ENCODE measurements at places on chromosomes 11 and 22.

GRCh38 chr11:122229078-122229477, 113.1 kb upstream of the BLID start:
- DNase-seq = no peak

GRCh38 chr11:13694115-13694514, 25.6 kb downstream of the FAR1 start:
- DNase-seq = no peak

DNA sequence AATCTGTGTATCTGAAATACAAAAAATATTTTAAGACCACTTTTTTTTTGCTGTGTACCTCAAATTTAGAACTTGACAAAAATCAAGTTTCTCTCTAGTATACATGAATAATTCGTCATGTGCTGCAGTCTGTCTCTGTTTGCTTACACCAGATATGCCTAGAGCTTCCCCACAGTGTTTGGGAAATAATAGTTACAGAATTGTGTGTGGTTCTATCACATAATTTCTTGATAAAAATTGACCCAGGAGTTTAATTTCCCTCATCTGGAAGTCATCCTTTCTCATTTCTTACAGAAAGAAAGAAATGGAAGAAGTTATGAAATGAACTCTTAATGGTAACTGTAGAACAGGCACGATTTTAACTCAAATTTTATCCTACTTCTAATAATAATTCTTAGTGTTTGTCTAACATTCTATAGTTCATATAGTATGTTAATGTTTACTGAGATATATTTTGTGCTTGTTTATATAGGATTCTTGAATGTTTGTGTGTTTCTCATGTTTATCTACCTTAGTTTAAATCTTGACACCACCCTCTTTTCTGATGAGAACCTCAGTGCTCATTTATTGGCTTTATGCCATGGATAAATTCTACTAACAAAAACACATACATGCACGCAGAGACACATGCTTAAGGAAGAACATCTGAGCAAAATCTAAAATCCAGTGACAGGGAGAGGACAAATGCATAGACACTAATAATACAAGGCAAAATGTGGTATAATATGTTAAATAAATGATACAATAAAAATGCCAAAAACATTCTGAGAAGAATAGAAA, 61.4 kb upstream of the CTSC start:
- no peak for DNase-seq

- DNase-seq = no peak
Measured at GRCh38 chr11:95994329-95994728, 70.4 kb upstream of the MTMR2 start.

DNA sequence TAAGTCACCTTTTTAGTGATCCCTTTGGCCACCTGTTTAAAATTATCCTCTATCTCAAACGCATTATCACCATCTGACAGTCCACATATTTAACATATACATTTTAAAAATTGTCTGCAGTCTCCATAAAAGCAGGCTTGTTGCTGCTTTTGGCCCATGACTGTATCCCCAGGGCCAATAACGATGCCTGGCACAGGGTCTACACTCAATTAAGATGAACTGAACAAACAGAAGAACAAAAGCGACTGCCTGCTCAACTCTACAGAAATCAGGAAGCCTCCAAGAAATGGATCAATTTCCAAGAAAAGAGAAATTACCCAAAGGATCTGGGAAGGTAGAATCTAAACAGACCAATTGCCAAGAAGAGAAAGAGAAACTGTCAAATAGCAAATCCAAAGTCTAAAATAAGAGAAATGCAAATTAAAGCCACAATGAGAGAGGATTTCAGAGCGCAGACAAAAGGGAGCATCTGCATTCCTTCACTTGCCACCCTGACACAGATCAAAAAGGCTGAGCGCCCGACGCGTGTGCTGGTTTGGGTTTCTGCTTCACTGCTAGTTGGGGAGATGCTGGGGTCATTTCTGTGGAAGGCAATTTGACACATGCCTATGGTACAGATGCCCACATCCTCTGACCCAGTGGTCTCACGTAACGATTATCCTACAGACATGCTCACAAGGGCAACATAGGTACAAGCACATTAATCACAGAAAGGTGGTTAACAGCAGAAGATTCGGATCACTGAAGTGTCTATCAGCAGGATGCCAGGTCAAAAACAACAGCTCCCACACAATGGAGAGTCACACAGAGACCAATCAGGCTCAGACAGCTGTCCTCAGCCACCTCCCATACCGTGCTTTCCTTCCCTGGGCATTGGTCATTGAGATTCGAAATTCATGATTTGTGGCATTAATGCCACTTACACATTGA, 55.9 kb downstream of the SHISAL1 start:
- DNase-seq = no peak
